ENCODE measurements at places on chromosomes 16 and 17.
A peak's percentile ranks its signal among the peaks of the same experiment; 100 is the strongest.

- DNase-seq, result no peak
Measured at GRCh38 chr16:680625-680945, 375 bp downstream of the STUB1 start.

GRCh38 chr17:53630115-53630514, 192.6 kb upstream of the KIF2B start:
- DNase-seq, result no peak

- DNase-seq, result peak; percentile 68
Measured at GRCh38 chr17:80919331-80920311, 72.0 kb upstream of the CHMP6 start.

- DNase-seq, result no peak
Measured at GRCh38 chr16:85636234-85636812, 23.2 kb downstream of the GSE1 start.

GRCh38 chr17:64938925-64939474, 19.7 kb upstream of the LRRC37A3 start:
- DNase-seq, result peak; percentile 42

DNA sequence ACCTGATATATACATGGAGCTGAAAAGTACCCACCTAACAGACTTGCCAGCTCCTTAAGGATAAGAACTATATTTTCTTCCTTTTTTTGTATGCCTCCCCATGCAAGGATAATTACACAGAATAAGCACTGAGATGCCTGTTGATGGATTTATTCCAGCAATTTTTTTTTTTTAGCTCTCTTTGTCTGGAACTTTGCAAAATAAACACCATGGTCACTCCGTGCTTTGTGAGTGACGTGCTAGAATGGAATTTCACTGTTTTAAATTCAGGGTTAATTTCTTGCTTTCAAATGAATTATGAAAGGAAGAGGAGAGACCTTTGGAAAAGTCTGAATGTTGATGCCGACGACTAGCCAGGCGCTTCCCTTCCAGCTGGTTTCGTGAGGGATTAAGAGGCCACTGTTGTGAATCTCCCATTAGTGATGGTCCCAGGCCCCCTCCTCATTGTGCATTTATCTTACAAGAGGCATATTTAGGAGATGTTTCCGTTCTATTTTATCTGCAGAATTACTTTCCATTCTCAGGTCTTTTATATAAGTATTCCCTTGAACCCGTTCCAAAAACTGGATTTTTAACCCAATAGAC, 529.1 kb downstream of the WWOX start:
- no peak for DNase-seq

- DNase-seq, result no peak
Measured at GRCh38 chr17:55770196-55770870, 19.5 kb downstream of the PCTP start.

DNA sequence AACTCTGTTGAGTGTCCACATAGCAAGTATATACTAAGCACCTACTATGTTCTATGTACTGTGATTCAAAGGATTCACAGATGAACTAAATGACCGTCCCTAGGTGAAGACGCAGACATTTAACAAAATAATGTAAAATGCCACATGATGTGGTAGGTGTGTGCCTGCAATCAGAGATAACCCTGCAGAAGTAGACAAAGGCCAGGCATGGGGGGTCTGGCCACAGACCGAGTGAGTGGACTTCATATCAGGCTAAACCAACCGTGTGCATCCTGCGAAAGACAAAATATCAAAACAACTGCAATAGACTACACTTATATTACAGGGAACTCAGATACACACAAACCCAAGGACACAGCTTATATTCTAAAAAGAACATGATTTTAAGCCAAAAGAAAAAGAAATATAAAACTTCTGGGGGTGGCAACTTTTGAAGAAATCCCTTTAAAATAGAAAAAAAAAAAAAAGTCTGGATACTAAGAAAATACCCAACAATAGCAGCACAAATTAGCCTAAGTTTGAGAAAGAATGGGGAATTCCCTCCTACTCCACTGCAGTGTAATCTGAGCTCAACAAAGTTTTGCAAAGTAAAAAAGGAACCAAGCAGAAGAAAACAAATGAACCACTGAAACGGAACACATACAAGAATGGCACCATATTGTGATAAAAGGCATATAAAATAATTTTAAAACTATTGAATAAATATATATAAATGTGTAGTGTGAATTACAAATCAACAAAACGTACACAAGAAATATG, 12.3 kb downstream of the HSDL1 start:
- no peak for DNase-seq

GRCh38 chr16:75011634-75012307, 12.9 kb downstream of the ZNRF1 start:
- DNase-seq, result no peak

DNA sequence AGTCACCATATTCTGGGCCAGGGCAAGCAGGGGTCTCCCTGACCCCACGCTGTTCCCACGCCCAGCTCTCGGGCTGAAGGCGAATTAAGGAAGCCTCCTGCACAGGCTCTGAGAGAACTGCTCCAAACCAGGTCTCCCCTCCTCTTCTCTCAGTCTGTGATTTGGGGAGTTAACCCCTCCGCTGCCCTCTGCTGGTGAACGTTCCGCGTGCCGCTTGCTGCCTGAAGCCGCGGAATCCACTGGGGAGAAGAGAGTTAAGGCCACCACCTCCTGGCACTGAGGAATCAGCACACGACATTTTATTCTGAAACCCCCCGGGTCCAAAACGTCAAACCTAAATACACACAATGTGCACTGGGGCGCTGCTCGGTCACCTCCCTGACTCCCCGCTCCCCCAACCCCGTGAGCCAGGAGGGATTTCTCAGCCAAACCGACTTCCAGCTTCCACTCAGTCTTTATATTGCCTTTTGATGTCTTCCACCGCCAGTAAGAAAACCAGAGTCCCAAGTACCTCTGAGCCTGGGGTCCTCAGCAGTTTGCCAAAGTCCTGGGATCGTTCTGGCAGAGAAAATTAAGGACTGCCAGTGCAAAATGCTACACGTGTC, 54.4 kb upstream of the RCVRN start:
- DNase-seq, result peak; percentile 68

GRCh38 chr17:51322390-51323029, 62.2 kb downstream of the UTP18 start:
- DNase-seq, result no peak

GRCh38 chr17:63316100-63316499, 130.0 kb downstream of the CYB561 start:
- no peak for DNase-seq

DNA sequence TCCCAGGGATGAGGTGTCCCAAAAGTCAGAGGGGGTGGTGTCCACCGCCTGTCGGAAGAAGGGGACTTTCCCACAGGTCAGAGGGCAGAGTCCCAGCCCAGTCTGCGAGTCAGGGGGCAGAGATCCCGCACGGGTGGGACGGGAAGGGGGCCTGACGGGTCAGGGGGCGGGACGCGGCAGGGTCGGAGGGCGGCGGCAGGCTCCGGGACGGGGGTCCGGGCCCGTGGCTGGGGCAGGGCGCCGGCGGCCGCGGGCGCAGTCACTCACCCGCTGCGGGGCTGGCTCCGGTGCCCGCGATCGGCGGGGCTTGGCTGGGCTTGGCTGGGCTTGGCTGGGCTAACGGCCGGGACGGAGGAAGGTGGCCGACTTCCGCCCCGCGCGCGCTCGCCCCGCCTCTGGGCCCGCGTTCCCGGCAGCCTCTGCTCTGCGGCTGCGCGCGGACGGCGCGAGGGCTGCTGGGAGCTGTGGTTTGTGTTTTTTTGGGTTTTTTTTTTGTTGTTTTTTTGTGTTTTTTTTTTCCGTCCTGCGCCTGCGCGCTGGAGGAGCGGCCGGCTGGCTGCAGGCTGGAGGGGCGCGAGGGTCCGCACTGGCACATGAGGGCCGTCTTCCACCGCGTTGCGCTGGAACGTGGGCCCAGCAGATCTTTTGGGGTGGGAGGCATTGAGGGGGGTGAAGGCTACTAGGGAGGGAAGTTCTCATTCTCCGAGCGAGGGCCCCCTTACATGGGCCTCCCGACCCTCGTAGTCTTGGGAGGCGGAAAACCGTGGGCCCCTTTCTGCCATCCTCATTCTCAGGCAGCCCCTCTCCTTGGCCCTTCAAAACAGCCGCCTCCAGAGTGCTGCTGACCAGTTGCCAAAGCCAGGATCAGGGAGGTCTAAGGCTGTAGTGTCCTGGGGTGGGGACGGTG, at the start of gene CANT1:
Gene CANT1, minus strand, starts transcription at position 368 of the 907 bp plus-strand sequence. CDS start 12,142 bp downstream, outside the sequence.
- DNase-seq, result peak; percentile 91

DNA sequence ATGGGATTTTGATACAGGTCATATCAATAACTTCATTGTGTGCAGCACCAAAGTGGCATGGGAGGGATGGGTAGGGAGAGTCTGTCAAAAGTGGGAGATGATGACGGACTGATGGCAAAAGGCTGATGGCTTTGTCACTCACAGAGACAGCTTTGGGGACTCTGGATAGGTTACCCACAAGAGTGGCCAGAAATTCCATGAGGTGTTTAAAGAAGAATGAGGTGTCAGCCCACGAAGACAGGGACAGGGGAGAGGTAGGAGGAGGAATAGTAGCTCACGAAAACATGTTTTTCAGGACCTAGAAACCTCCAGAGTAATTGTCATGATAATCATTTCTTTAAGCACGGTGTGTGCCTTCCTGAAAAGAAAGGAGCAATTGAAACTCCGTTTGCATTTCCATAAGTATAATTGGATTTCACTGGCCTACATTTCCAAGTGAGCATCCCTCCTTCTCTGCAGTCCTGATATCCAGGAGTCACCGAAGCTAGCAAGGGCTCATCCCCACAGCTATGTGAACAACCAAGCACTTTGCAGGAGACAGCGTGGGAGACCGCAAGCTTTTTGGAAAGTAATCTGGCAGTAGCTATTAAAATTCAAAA, 60.0 kb downstream of the HSD17B2 start:
- no peak for DNase-seq

DNA sequence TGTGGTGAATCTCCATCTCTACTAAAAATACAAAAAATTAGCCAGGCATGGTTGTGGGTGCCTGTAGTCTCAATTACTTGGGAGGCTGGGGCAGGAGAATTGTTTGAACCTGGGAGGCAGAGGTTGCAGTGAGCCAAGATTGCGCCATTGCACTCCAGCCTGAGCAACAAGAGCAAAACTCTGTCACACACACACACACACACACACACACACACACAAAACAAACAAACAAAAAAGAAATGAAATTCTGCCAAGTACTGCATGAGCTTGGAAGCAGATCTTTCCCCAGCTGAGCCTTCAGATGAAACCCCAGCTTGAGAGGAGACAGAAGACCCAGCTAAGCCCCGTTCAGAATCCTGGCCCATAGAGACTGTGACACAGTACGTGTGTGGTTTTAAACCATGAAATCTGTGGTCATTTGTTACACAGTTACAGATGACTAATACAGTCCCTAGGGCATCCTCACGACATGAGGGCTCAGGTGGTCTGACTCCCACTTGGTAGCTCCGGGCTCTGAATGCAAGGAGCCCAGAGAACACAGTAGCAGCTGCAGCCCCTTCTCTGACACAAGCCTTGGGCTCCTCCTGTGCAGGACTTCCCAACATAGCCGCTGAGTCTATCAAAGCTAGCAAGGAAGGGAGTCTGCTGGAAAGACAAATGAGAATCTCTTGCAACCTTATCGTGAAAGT, 132.8 kb downstream of the SEC14L1 start:
- no peak for DNase-seq

GRCh38 chr17:74671031-74671771, 41.5 kb downstream of the CD300LF start:
- DNase-seq, result peak; percentile 86

Data from right hindlimb (tissue), 1 donor.